Activated T-helper 17 cell treated with anti-CD3 and anti-CD28 coated beads, Interleukin-2, amount 50 U/mL, for 72 hours (primary cell): ENCODE measurements at places on chromosomes 11 and 22. TPM values are rescaled to one million over a fixed set of nuclear protein-coding genes. Genes with fewer than 3 reads are reported as not detected.

- no peak for ATAC-seq
These were observed 6.4 kb downstream of the TSSC4 start for GRCh38 chr11:2406878-2407410.

- ATAC-seq, result no peak
These were observed 12.9 kb downstream of the CHEK1 start for GRCh38 chr11:125637840-125638239.

DNA sequence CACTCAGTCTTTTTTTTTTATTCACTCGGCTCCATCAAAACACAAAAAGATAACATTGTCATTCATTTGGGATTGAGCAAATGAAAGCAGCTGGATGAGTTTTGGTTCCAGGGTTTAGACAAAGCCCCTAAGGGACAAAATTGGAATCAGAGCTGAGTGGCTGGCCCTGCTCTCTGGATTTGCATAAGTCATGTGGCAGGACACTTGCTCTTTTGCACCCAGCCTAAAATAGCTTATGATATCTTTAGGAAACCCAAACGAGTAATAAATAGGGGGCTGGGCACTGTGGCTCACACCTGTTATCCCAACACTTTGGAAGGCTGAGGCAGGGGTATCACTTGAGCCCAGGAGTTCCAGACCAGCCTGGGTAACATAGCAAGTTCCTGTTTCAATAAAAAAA is 11.0 kb upstream of the TMEM121B start:
- no peak for ATAC-seq

DNA sequence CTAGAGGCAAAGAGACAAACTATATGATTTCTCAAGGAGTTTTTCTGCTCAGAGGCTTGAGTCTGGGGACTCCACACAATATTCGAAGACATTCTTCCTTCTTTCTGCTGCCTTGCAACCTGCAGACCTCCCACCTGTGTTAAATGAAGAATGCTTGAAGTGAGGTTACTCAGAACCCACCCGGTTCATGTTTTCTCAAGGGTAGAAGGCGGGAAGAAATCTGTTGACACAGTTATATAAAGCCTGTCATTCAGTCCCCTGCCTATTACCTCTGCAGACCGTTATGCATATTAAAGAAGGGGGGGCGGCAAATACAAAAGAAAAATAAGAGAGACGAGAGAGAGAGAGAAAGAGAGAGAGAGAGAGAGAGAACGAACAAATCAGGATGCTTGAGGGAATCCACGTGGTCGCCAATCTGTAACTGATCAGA is 2.2 kb upstream of the KMT2A start:
- ATAC-seq, result no peak

- no peak for ATAC-seq
These were observed 42.6 kb downstream of the SLN start for GRCh38 chr11:107669191-107669740.

The TSPAN18 gene
- total RNA-seq, result 3.3 TPM

The KRTAP5-10 gene
- total RNA-seq, result not detected

The LRRC56 gene
- 4.4 TPM for total RNA-seq
